Activated CD4-positive, alpha-beta T cell treated with anti-CD3 and anti-CD28 coated beads for 1 hour (primary cell): ENCODE measurements at places on chromosomes 6 and 20.

DNA sequence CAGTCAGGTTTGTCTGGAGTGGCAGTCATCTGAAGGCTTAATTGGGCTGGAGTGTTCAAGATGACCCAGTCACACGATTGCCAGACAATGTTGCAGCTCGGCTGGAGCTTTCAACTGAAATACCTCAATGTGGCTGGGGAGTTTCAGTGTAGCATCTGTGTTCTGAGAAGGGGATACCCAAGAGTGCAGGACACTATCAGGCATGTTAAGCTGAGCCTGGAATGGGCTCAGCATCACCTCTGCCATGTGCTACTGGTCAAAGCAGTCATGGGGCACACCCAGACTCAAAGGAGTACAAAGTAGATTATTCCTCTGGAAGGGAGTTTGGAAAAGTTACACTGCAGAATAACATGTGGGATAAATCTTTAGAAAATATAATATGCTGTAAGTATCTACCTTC is 363.9 kb downstream of the KIF16B start:
- no peak for DNase-seq

GRCh38 chr20:35312318-35312717 is 20.1 kb upstream of the FAM83C start:
- DNase-seq: no peak

DNA sequence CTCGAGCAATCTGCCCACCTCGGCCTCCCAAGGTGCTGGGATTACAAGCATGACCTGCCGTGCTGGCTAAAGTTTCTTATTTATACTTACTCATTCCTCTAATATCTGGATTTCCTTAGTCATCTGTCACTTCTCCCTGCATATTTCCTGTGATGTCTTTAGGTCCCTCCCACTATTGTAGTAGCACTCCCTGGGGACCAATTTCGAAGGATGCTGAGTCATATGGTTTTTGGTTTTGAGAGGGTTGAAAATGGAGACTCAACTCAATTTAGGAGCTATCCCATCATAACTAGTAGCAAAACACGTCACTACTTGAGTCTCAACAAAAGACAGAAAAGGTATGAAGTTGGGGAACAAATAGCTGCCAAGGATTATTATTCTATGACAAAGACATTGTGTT is 20.2 kb downstream of the MCUR1 start:
- no peak for DNase-seq

- DNase-seq: no peak
Observed at GRCh38 chr6:156729248-156729647, 47.9 kb upstream of the ARID1B start.

- no peak for DNase-seq
Observed at GRCh38 chr6:64580346-64580745, 944.7 kb downstream of the PHF3 start.

- DNase-seq: peak; percentile 65
Observed at GRCh38 chr20:62156592-62157386, 13.2 kb downstream of the SS18L1 start.

- DNase-seq: no peak
Observed at GRCh38 chr6:37622646-37623071, 75.0 kb downstream of the MDGA1 start.
